Fibroblast of the aortic adventitia (primary cell): ENCODE measurements at places on chromosomes 6 and 20. TPM values are rescaled to one million over a fixed set of nuclear protein-coding genes. Genes with fewer than 3 reads are reported as not detected.

Gene GABRR1
- not detected in 2 replicates for total RNA-seq

Gene CYP21A2
- 0.09 and 1.3 TPM in 2 replicates for total RNA-seq

Gene SRF
- 17.5 and 17.9 TPM in 2 replicates for total RNA-seq

DNA sequence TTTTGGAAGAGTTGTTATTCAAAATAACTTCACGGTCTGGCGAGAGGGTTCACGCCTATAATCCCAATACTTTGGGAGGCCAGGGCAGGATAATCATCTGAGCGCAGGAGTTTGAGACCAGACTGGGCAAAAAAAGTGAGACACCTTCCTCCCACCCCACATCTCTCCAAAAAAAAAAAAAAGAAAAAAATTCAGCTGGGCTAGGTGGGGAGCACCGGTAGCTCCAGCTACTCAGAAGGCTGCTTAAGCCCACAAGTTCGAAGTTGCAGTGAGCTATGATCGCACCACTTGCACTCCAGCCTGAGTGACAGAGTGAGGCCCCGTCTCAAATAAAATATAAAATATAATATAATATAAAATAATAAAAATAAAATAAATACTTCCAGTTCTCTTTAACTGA is 10.4 kb downstream of the OR2B2 start:
- DNase-seq, result no peak

DNA sequence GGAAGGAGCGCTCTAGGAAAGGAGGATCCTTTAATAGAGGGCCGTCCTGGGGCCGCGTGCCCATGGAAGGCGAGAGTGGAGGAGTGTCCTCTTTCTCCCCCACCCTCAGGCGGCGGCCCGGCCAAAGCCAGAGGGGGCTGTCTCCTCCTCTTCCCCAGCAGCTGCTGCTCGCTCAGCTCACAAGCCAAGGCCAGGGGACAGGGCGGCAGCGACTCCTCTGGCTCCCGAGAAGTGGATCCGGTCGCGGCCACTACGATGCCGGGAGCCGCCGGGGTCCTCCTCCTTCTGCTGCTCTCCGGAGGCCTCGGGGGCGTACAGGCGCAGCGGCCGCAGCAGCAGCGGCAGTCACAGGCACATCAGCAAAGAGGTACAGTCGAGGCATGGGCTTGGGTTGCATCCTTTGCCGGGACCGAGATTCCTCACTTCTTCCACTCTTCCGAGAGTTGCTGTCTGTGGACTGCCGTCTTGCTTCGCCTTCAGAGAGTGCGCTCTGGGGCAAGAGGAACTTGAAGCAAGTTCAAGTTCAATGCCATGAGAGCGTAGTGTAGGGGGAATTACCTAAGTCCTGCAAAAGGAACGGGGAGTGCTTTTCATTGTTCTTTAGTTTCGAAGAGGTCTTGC is at the start of gene LAMA2:
Gene LAMA2, plus strand, starts transcription at position 148 of the 621 bp plus-strand sequence. Its CDS starts 108 bp downstream, at position 256.
- DNase-seq, result peak; percentile 78

GRCh38 chr20:47352332-47353238 is 3.9 kb downstream of the ZMYND8 start:
- DNase-seq, result peak; percentile 17

DNA sequence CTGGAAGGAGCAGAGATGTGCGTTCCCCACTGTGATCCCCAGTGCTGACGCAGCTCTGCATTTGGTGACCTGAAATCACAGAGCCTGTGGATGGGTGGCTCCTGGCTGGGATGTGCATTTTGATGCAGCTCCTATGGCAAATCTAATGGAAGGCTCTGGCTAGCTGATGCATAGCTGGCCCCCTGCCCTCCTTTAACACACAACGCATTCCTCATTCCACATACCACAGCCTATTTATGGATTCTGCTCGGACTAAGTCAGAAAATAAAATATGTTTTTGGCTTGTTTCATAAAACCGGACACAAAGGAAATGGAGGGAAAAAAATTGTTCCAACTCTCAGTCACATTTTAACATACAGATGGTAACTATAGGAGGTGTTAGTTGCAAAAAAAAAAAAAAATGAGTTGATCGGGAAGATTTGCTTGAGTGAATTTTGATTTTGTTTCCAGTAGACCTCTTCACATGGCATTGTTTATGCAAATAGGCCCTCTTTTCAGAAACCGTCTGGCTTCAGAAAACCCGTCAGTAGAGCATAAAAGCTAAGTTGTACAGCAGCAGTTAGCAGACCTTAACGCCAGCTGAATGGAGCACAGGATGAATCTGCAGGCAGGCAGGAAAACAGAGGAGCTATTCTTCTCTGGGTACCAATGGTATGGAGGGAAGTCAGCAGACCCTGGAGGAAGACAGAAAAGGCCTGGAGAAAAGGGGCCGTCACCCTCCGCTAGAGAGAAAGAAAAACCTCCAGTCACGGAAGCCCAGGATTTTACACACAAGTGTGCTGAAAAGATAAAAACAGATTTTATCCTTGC is 215.4 kb downstream of the HDGFL1 start:
- no peak for DNase-seq

GRCh38 chr6:26175428-26176181 is 88.4 kb downstream of the HFE start:
- DNase-seq, result peak; percentile 86

DNA sequence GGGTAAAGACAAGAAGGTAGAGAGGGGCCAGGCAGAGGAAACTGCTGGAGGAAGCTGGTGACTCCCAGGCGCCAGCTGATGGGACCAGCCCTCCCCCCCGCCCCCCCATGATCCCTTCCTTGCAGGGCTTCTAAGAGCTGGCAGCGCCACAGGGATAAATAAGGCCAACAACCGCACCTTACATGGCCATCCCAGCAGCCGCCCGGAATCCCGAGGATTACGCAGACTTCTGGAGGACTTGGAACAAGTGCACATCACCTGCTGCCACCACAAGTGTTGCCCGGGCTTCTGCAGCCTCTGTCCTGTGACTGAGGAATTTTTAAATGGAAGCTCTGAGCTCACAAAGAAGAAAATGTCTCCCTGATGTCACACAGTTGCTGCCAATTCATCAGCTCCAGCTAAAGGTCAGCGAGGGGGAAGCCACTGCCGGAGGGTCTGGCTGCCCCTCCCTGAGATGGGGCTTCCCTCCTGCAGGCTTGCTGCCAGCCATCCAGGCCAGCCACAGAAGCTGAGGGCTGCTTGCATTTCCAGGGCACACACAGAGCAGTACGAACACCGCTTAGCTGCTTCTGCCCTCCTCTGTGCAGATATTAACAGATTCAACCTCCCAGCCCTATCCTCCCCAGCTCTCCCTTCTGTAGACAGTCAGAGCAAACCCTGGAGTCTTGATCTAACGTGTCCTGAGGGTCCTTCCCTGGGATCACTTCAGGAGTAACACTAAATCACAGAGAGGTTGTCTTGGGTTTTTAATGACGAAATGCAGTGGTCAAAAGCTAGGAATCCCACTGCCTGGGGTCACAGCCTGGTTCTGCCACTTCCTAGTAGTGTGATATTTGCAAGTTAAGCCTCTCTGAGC is 38.6 kb upstream of the PIM1 start:
- DNase-seq, result peak; percentile 34

DNA sequence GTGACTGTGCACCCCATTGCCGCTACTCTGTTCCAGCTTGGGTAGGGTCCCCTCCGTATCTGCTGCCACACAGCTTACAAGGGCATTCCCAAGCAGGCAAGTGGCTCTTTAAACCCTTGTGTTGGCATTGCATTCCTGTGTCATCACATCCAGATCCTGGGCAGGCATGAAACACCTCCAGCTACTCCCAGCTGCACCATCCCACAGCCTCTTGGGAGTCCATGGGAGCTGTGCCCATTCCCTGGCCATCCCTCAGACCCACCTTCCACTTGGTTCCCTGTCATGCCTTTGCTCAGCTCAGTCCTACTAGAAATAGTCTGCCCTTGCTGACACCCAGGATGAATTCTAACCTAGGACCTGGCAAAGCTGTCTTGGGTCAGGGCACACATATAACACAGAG is 87.7 kb downstream of the PSMG4 start:
- DNase-seq, result no peak

DNA sequence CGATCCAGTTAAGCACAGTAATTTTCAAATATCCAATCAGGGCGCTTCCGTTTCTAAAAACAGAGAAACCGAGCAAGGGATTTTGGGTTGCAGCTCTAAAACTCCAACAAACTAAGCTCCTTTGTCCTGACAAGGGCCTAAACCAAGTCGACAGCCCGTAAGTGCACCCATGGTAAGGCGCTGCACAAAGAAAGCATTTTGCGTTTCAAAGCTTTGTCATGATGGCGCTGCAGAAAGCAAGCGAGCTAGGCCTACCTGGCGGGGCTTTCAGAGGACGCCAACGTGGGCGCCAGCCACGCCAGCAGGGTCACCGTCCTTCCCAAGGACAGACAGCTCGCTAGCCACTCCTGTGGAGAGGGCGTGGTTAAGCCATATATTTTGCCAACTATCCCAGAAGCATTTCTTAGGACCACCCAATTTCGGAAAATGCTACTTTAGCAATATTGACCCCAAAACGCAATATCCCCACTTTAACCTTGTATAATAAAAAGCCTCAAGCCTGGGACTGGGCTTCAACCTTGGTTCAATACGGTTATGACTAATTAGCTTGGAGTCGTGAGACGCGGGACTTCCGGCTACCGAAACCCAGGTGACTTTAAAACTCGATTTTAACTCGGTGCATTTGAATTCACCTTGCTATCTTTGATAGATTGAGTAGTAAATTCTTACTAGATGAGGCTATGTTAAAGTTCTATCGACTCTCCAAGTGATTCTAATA is 53.8 kb downstream of the TRIM38 start:
- DNase-seq, result no peak

- DNase-seq, result no peak
Observed at GRCh38 chr6:37882292-37882691, 62.8 kb downstream of the ZFAND3 start.
